CD4-positive, alpha-beta memory T cell (primary cell): ENCODE measurements at places on chromosomes 4 and X.

DNA sequence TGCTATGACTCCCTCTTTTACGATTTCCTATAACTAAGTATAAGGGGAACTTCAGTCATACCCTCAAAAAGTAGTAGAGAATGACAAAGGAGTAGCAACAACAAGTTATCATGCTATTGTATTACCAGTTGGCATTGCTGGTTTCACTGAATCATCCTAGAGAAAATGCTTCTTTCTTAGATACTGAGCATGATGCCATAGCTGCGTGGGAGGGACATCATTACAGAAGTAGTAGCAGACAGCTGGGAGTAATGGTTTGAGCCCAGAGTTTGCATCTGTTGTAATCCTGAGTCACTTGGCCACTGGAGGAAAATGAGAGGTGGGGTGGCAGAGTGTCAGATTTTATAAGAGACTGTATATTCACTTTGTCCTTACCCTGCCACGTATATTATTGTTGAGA lies 38.6 kb downstream of the MTMR1 start:
- DNase-seq, result no peak

DNA sequence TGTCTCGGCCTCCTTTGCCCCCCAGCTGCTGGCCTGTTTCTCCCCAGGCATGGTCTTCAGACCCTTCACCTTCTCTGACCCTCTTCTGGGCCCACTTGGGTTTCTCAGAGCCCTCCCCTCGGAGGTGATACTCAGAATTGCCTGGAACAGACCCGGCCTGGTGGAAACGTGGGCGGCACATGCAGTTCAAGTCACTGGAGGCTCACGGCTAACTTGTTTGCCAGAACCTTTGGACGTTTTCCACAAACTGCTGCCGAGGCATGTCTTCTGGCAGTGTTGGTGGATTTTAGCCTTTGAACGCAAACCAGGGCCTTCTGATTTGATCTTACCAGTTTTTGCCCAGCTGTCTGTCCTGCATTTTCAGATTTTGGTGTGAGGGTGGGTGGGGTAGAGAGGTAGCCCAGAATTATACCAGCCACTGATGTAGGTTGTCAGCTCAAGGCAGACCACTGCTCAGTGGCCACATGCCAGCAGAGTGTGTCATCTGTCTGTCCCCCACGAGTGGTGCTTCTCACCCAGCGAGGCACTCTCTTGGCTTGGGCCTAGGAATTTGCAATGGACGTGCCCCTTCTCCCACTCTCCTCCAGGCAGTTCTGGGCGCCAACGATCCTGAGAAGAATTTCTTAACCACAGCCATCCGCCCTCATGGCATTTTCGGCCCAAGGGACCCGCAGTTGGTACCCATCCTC lies 32.5 kb upstream of the ZNF185 start:
- DNase-seq, result no peak

DNA sequence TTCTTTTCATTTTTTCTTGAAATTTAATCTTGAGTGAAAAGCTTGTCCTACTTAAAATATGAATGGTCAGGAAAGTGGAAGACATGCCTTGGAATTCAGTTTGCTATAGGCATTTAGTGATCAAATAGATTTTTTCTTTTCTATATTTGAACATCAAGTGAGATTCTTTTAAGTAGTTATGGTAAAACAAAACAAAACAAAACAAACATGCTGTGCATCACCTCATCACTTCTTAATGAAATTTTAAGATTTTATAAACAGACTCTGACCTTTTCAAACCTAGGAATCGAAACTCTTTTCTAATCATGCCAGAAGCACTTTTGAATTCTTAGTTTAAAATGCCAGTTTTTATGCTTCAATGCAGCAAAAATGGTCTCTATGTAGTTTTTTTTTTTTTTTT lies 62.8 kb downstream of the CNKSR2 start:
- no peak for DNase-seq

DNA sequence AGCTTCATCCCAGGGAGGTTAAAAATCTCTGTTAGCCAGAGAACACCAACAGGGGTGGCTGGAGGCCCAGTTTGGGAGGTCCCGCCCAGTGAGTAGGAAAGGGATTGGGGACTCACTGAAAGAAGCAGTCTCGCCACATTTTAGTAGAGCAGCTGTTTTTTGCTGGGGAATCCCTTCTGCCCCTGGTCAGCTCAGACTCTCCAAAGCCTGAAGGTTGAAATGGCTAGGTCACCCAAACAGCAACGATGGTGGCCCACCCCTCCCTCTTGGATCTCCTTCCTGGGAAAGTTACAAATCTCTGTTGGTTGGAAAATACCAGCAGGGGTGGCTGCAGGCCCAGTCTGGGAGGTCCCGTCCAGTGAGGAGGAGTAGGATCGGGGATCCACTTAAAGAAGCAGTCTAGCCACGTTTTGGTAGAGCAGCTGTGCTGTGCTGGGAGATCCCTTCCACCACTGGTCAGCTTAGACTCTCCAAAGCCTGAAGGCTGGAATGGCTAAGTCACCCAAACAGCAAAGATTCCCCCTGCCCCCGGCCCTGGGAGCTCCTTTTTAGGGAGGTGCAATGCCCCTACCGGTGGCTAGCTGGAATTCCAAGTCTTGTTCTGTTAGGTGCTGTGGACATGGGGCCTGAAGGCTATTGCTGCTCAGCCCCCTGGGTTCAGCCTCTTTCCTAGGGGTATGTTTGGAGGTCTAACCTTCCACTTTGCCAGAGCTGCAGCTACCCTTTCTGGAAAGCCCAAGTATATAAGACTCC lies 40.0 kb upstream of the TEX13A start:
- DNase-seq, result no peak

- DNase-seq, result no peak
Observed at GRCh38 chr4:138193963-138194362, 48.2 kb downstream of the SLC7A11 start.

DNA sequence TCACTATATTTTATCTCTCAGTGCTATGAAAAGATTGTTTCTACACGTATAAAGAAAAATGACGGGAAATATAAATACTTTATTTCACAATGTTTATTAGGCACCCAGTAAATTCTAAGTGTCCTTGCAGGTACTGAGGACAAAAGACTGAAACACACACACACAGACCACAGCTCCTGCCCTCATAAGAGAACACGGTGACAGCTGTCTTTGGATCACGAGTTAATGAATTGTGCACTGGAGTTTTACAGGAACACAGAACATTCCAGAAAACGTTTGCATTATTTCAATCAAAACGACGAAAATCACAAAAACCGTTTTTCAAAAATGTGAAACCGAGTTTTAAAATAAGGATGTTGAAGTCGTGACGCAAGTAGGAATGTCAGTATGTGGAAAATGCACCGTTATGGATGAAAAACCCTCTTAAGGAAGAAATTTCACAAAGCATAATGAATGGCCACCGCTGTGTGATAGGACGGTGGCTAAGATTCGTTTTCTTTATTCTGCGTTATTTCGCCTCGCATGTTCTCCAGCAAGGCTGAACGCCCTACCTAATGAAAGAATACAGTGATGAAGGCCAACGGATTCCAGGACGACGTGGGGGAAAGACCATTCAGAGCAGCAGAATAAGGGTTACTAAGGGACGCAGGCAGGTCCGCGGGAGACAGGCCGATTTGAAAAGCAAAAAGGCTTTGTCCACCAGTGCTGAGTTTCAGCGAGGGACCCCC lies 24.2 kb downstream of the FAM156A start:
- no peak for DNase-seq

GRCh38 chr4:113434247-113434587 lies 327.3 kb downstream of the CAMK2D start:
- no peak for DNase-seq

- no peak for DNase-seq
Observed at GRCh38 chrX:54213603-54214002, 30.5 kb upstream of the FAM120C start.

- no peak for DNase-seq
Observed at GRCh38 chrX:124250835-124251437, 81.5 kb upstream of the TEX13D start.

GRCh38 chr4:141646969-141647368 lies 10.6 kb downstream of the IL15 start:
- DNase-seq, result no peak

- no peak for DNase-seq
Observed at GRCh38 chrX:129549124-129549523, 9.1 kb downstream of the OCRL start.

DNA sequence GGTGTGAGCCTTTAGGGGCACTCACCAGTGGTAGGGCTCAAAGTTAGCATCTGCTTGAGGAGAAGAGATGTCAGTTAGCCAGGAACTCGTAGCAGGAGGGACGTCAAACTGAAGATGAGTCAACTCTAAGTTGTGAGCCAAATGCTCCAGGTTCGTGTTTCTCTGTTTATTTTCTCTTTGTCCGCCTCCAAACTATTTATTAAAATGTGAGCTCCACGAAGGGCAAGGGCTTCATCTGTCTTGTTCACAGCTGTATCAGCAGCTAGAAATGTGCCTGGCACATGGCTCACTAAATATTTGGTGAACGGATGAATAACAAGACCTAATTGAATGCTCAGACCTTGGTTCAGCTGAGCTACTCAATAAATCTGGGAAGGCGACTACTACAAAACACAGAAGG lies 248.9 kb downstream of the BCOR start:
- no peak for DNase-seq

DNA sequence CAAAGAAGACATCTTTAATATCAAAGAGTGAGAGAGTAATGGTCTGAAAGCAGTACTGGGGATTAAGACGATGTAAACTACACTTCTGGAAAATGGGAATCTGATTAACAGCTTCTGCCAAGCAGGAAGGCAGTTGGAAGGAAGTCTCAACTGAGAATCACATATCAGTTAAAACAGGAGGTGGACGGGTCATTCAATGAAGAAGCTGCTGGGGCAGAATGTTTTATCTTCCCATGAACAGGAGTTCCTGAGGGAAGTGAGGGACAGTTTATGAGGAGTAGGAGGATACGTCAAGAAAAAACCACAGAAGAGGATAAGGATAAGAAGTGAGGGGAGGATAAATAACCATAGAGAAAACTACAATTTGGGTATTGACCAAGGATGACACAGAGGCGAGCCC lies 38.7 kb upstream of the MAGEA10 start:
- no peak for DNase-seq

GRCh38 chr4:75908555-75908954 lies 6.3 kb upstream of the PPEF2 start:
- no peak for DNase-seq

DNA sequence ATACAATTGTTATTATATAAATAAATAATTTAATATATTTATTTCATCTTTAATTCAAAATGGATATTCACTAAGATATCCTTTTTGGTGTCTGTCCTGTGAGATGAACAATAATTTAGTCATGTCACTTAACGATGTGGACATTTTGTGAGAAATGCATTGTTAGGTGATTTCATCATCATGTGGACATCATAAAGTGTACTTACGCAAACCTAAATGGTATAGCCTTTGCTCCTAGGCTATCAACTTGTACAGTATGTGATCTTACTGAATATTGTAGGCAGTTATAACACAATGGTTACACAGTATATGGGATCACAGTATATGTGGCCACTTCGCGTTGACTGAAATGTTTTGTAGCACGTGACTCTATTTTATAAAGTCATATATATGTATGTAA lies 20.2 kb upstream of the CHRNA9 start:
- DNase-seq, result no peak

DNA sequence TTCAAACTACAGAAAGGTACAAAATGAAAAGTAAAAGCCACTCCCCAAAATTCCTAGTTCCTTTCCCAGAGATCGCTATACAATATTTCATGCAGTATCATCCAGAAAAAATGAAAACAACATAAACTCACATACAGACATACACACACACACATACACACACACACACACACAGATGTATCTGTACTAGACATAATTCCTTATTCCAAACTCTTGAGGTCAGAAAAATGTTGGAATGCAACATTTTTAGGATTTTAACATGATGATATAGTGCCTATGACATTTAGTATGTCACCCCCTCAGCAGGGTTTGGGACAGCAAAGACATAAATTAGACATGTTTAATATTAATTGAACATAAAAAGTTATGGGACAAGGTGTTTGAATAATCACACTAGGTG lies 73.4 kb upstream of the LHFPL1 start:
- no peak for DNase-seq

- DNase-seq, result no peak
Observed at GRCh38 chr4:152363086-152363485, 172.8 kb downstream of the FBXW7 start.

- peak; percentile 32 for DNase-seq
Observed at GRCh38 chrX:103343105-103343504, 13.1 kb downstream of the TCEAL7 start.

- DNase-seq, result no peak
Observed at GRCh38 chrX:45689971-45690370, 489.3 kb upstream of the DIPK2B start.

DNA sequence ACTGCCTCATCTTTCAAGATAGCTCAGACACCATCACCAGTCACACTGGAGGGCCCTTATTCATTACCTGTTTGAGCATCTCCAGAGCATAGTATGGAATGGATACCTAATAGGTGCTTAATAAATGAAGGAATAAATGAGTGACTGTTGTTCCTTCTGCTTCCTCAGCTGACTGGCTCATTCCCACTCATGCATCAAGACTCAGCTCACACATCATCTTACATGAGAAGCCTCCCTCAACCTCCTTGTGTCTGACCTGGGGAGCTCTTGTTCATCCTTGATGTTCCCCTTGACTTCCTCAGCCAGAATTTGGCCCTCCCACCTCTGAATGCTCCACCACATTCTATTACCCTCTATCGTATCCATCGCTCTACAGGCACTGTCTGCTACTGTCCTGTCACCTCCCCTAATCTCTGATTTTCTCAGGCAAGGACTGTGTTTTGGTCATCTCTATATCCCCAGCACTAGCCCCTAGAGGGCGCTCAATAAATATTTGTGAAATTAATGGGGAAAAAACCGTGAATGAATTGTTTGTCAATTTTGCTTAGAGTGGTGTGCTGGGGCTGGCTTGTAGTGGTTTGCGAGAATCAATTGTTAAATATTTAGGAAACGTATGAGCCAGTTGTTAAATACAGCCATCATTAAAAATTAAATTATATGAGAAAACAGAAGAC lies 88.3 kb downstream of the NHSL2 start:
- peak; percentile 34 for DNase-seq

- DNase-seq, result no peak
Observed at GRCh38 chr4:38226170-38226569, 266.0 kb downstream of the PTTG2 start.
